Stimulated activated CD8-positive, alpha-beta memory T cell treated with anti-CD3 and anti-CD28 coated beads, Interleukin-15, amount 100 ng/mL, for 4 hours (primary cell): ENCODE measurements at places on chromosomes 6 and 20.

GRCh38 chr6:169804427-169804826, 53.0 kb downstream of the ERMARD start:
- no peak for DNase-seq

- no peak for DNase-seq
Observed at GRCh38 chr20:51715163-51715855, 52.9 kb downstream of the ATP9A start.

DNA sequence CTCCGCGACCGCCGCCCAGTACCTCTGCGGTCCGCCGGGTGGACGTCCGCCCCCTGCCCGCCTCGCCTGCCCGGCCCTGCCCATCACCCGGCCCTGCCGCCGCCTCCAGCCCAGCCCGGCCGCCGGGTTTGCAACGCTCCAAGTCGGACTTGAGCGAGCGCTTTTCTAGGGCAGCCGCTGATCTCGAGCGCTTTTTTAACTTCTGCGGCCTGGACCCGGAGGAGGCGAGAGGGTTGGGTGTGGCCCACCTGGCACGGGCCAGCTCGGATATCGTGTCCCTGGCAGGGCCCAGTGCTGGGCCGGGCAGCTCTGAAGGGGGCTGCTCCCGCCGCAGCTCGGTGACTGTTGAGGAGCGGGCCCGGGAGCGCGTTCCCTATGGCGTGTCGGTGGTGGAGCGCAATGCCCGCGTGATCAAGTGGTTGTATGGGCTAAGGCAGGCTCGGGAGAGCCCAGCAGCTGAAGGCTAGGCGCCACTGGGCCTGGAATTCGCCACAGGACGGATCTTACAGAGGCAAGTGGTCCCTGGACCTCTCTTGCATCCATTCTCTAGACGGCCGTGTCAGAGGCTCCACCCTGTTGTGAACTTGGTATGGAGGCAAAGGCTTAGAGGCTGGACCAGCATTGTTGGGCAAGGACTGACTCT, 11.8 kb downstream of the FAM110A start:
- no peak for DNase-seq

GRCh38 chr6:14472986-14473337, 355.4 kb downstream of the CD83 start:
- no peak for DNase-seq

DNA sequence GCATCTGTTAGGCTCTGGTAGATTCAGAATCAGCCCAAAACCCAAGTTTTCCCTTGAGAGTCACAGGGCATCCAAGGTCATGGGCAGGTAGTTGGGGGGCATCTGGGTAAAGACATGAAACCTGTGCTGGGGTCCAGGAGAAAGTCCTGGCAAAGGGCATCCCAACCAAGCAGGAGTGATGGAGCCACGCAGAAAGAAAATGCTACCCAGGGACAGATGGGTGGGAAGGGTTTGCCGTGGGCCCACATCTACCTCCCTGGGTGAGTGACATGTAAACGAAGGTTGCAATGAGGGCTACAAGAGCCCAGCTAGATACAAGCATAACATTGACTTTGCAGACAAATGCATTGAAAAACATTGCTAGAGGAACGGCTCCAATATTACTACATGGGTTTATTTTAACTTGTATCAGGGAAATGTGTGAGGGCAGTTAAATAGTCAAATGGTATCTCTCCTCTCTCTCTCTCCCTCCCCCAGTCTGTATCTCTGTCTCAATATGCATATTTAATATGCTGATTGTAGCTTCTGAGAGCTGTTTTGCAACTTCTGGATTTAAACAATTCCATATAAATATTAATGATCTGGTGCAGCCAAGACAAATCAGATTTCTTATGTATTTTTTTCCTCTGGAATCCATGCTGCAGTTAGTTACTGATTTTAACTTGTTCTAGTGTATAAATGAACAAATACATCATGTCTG, 135.7 kb downstream of the SYNDIG1 start:
- no peak for DNase-seq

- DNase-seq: no peak
Observed at GRCh38 chr6:113597231-113597583, 259.9 kb upstream of the MARCKS start.

DNA sequence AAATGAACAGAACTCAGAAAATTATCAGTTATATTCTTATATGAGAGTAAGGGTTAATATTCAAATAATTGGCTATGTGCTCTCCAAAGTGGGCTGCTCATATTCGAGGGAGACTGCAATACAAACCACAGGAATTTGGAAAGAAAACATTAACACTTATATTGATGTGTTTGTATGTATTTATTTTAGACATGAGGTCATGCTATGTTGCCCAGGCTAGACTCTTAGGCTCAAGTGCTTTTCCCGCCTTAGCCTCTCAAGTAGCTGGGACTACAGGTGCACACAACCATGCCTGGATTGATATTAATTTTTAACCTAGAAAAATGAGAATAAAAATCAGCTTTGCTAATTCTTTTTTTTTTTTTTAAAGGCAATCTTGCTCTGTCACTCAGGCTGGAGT, 35.0 kb downstream of the BTBD9 start:
- no peak for DNase-seq

- DNase-seq: no peak
Observed at GRCh38 chr6:131390322-131390721, 182.7 kb upstream of the ARG1 start.

DNA sequence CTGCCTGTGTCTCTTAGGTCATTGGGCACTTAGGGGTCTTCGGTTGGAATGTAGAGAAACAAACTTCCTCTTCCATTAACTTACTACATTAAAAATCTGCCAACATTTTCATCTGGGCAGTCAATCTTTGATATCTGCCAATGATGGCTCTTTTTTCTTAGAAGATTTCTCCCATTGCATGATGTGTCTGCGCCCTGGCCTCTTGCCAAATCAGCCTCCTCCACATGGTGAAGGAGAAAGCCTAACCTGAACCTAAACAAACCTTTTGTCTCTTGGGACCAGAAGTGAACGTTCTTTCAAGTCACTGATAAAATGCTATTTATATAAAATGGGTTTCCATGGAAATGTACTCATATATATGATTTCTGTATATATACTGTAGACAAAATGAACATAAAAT, 998.9 kb upstream of the GJE1 start:
- DNase-seq: no peak

GRCh38 chr6:43509984-43510826, at the start of gene LRRC73:
TSS of gene LRRC73 (minus strand) at chr6:43510346. CDS start at chr6:43509785, 561 bp downstream.
- DNase-seq: peak; percentile 44

DNA sequence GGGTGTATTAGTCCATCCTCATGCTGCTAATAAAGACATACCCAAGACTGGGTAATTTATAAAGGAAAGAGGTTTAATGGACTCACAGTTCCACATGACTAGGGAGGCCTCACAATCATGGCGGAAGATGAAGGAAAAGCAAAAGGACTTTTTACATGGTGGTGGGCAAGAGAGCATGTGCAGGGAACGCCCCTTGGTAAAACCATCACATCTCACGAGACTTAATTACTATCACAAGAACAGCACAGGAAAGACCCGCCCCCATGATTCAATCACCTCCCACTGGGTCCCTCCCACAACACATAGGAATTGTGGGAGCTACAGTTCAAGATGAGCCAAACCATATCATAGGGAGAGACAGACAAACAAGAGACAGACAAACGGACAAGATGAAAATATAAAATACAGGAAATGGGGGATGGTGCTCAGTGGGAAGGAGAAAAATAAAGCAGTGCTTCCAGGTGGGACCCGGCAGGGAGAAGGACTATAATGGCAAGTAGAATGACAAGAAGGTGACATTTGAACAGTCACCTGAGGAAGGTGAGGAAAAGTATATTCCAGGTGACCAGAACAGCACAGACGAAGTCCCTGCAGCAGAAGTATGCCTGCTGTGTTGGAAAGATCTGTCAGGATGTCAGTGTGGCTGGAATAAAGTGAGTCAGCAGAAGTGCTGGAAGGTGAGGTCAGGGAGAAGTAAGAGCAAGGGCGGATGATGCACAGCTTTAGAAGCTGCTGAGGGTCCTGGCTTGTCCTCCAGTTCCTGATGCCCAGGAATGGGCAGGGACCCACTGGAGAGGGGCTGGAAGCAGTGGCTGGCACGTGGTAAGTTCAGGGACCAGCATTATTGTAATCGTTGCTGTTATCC, 61.1 kb downstream of the SLC2A10 start:
- DNase-seq: no peak
